Osteocyte (in vitro differentiated cells): ENCODE measurements at places on chromosomes 4 and X. TPM values are rescaled to one million over a fixed set of nuclear protein-coding genes. Genes with fewer than 3 reads are reported as not detected.

DNA sequence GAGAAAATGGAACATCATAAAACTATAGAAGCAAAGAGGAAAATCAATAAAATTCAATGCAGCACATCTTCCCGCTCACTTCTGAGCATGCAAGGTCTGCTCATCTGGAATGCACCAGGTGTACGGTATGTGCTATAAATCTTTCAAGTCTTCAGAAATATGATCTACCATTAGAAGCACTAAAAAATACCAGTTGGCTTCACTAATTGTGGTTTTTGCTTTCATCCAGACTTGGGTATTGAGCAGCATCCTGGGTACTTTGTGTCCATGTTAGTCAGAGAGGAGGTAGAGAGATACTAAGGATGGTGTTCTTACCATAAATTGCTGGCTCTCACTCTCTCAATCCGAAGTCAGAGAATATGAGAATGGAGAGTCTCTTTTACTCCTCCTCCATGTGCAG, 477.1 kb downstream of the PPARGC1A start:
- H3K4me1 ChIP-seq = peaks cover 4% of the 10 kb centered on the region
- no peaks in the 10 kb centered on the region for H3K36me3 ChIP-seq
- DNase-seq = no peak

DNA sequence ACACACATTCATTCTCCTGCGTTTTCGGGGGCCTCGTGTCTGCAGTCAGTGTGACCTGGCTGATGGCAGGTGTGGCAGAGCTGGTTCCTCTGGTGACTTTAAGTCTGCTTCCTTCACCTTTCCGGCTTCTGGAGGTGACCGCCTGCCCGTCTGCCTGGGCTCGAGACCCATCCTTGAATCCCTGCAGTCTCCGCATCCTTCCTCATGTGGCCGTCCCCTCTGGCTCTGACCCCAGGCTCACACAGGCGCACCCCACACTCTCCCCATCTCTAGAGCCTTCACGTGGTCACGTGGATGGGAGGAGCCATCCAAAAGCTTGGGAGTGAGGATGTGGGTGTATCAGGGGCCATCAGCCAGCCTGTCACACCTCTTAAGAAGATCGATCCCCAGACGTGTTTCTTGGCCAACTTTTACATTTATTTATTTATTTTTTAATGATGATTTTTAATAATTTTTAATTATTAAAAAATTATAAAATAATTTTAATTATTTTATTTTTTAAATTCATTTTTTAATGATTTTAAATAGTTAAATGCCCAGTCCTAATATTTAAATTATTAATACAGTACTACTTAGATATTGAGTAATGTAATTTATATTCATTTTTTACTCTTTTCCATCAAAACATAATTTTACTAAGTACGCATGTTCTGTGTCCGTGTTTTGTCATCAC, 20.9 kb downstream of the RGS12 start:
- no peak overlapping the region for H3K27ac ChIP-seq
- H3K36me3 ChIP-seq = peaks cover 10% of the 10 kb centered on the region
- no peak overlapping the region for H3K4me3 ChIP-seq
- H3K4me1 ChIP-seq = no peaks in the 10 kb centered on the region
- DNase-seq = peak; percentile 66

- H3K36me3 ChIP-seq = peaks cover 57% of the 10 kb centered on the region
- H3K4me3 ChIP-seq = peak overlapping the region; percentile 15
- DNase-seq = no peak
- no peaks in the 10 kb centered on the region for H3K27me3 ChIP-seq
Measured at GRCh38 chr4:121669163-121669550, 27.6 kb downstream of the ANXA5 start.

GRCh38 chr4:16827045-16827444, 71.4 kb downstream of the LDB2 start:
- H3K27ac ChIP-seq = no peak overlapping the region
- no peak overlapping the region for H3K4me3 ChIP-seq
- no peaks in the 10 kb centered on the region for H3K36me3 ChIP-seq
- DNase-seq = no peak
- no peaks in the 10 kb centered on the region for H3K27me3 ChIP-seq

- H3K27ac ChIP-seq = no peak overlapping the region
- DNase-seq = no peak
- no peak overlapping the region for H3K4me3 ChIP-seq
- H3K36me3 ChIP-seq = no peaks in the 10 kb centered on the region
- H3K27me3 ChIP-seq = peaks cover 2% of the 10 kb centered on the region
Measured at GRCh38 chr4:81632581-81633299, 161.0 kb upstream of the RASGEF1B start.

- no peak overlapping the region for H3K4me3 ChIP-seq
- H3K4me1 ChIP-seq = peaks cover 5% of the 10 kb centered on the region
- peaks cover 16% of the 10 kb centered on the region for H3K36me3 ChIP-seq
- no peaks in the 10 kb centered on the region for H3K27me3 ChIP-seq
- no peak for DNase-seq
Measured at GRCh38 chr4:86006057-86006456, 353.8 kb downstream of the MAPK10 start.

DNA sequence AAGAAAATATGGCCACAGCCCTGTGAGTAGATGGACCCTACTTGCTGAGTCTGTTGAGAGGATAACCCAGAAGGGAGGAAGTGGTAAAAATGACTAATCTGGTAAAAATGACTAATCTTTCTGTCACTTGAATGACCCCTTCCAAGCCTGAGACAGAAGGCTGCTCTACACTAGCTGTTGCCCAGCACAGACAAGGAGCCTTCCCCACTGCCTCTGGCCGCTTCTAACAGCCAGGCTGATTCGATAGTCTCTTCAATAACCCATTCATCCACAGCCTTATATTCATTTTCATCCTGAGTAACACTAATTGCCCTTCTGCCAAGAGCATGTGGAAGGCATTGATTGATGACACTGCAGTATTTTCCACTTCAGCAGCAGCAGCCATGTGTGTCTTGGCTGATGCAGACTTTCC, 18.4 kb downstream of the MAGEB17 start:
- H3K27ac ChIP-seq = peak overlapping the region; percentile 67
- H3K36me3 ChIP-seq = peaks cover 1% of the 10 kb centered on the region
- no peaks in the 10 kb centered on the region for H3K27me3 ChIP-seq
- no peak for DNase-seq

DNA sequence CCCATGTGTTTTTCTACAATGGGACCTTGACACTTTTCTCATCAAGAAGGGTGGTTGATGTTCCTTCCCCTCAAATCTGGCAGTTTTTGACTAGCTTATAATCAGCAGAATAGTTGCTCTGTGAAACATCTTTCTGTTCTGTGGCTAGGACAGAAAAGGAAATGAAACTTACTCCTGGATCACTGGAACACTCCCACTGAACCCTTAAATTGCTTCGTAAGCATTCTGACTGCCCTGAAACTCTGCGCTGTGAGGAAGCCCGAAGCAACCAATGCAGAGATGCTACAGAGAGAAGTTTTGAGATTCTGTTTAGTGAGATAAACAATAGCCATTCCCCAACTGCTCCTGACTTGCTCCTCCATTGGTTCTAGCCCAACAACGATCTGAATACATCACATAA, 602.2 kb downstream of the CENPC start:
- no peak overlapping the region for H3K27ac ChIP-seq
- H3K27me3 ChIP-seq = no peaks in the 10 kb centered on the region
- no peak overlapping the region for H3K4me3 ChIP-seq
- no peak for DNase-seq

Gene RNF212
- total RNA-seq = 3.5 and 3.8 TPM in 2 replicates
